Activated CD4-positive, alpha-beta memory T cell treated with anti-CD3 and anti-CD28 coated beads, Interleukin-2, amount 10 ng/mL, durations not matched to agents 7 days and 5 days (primary cell): ENCODE measurements at places on chromosomes 2 and 18. TPM values are rescaled to one million over a fixed set of nuclear protein-coding genes. Genes with fewer than 3 reads are reported as not detected.

The PAX8 gene
- 1.7 TPM for total RNA-seq

The IL1B gene
- not detected for total RNA-seq

The DSC1 gene
- not detected for total RNA-seq

The OXER1 gene
- not detected for total RNA-seq

The KCNK3 gene
- total RNA-seq = not detected

The GRHL1 gene
- 2.0 TPM for total RNA-seq

The GDF7 gene
- not detected for total RNA-seq

The KRTCAP3 gene
- total RNA-seq = 7.5 TPM

The IL36RN gene
- total RNA-seq = not detected
